ENCODE measurements at places on chromosomes 1 and 21.

DNA sequence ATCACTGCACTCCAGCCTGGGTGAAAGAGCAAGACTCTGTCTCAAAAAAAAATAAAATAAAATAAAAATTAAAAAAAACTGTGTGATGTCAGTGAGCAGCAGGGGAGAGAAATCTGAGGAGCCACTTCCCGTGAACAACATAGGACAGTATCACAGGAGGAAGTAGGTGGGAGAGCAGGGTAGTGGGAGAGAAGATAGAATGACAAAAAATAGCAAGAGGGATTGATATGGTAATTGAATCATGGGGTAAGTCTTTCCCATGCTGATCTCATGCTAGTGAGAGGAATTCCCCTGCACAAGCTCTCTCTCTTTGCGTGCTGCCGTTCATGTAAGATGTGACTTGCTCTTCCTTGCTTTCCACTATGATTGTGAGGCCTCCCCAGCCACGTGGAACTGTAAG lies 81.6 kb upstream of the PBX1 start:
- no peak for DNase-seq

- DNase-seq, result no peak
These were observed 21.5 kb downstream of the CDC73 start for GRCh38 chr1:193143285-193143684.

DNA sequence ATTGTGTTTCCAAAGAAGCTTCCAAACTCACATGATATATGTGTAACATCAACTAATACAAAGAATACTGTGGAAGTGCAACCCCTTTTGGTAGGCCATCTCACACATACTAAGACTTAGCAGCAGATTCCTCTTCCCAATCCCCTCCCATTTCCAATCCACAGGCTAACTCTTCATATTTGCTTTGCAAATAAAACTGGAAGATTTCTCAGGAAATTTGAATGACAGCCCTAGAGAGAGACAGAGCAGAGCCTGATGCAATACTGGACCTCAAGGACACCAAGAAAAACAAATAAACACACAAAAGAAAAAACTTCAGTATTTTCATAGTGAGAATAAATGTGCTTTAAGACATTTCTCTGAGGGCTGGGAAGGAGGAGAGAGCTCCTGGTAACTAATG lies 190.2 kb upstream of the BRINP3 start:
- DNase-seq, result no peak

- no peak for DNase-seq
These were observed 5.6 kb downstream of the HYI start for GRCh38 chr1:43447891-43448708.

DNA sequence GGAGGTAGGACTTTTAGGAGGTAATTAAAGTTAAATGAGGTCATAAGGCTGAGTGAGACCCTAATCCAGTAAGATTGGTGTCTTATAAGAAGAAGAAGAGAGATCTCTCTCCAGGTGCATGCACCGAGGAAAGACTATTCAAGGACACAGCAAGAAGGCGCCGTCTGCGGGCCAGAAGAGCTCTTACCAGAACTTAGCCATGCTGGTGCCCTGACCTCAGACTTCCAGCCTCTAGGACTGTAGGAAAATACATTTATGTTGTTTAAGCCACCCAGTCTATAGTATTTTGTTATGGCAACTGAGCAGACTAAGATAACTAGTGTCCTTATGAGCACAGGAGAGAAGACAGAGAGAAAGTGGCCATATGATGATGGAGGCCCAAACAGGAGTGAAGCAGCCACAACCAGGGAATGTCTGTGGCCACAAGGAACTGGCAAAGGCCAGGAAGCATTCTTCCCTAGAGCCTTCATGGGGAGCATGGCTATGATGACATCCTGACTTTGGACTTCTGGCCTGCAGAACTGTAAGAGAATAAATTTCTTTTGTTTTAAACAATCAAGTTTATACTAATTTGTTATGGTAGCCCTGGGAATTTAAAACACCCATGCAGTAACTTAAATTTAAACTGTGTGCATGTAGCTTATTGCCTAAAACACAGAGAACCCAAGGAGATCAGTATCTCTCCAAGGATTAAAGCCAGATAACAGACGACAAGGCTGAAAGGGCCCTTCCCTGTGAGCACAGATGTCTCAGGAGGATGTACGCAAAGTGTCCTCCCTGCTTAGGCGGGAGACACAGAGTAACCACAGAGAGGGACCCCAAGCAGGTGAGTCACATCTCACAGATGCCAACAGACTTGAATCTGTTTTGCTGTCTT lies 9.9 kb upstream of the CD58 start:
- no peak for DNase-seq

- DNase-seq, result no peak
These were observed 94.7 kb downstream of the LACTBL1 start for GRCh38 chr1:22877980-22878379.

DNA sequence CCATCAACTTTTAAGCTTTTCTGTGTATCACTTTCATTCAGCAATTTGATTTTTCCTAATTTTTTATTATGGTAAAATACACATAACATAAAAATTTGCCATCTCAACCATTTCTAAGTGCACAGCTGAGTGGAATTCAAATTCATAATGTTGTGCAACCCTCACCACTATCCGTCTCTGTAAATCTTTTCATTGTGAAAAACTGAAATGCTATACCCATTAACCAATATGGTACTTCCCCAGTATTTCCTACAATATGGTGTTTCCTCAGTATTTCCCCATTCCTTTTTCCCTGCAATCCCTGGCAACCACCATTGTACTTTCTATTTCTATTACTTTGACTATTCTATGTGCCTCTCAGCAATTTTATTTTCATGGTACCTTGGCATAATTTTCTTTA lies 6.8 kb downstream of the STPG1 start:
- no peak for DNase-seq

GRCh38 chr21:18951271-18952038 lies 547.9 kb upstream of the TMPRSS15 start:
- DNase-seq, result peak; percentile 16

GRCh38 chr21:34576041-34576511 lies 38.8 kb downstream of the RCAN1 start:
- no peak for DNase-seq

DNA sequence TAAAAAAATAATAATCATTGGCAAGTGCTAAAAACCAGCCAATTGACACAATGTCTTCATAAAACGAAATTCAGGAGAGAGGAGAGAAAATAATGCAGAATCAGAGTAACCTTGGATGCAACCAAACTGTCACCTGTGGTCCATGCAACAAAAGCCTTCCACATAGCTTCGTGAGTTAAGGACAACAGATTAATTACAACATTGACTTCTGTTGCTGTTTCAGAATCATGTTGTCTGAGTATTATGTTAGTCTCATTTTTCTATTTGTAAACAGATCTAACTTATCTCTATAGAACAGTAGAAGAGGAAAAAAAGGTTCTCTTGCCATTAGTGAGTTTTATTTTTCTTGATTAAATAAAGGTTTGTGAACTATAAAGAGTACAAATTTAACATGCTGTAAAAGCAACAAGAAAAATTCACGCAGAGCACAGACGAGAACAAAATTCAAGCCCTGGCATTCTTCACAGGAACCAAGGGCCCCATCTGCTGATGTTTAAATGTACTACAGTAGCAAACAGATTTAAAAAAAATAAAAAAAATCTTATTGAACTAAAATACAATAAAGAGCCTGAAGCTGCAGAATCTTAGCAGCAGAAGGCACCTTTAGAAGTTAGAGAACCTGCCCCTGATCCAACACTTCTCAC lies 381.1 kb upstream of the PKN2 start:
- peak; percentile 46 for DNase-seq

DNA sequence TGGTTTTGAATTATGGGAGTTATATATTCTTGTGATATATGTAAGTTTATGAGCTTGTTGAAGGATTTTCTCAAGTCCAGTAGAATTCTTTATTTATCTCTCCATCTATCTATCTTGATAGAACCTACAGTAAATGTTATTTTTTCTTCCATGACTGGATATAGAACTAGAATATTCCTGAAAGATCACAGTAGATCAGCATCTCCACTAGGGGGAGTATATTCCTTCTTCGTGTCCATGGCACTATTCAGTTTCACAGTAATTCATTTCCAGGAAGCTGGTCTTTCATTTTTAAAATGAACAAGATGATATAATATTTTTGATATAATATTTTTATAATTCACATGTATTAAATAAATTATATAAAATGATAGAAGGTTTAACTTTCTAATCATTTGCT lies 18.8 kb downstream of the TMPRSS15 start:
- peak; percentile 28 for DNase-seq

- no peak for DNase-seq
These were observed 9.1 kb upstream of the MATN1 start for GRCh38 chr1:30732277-30732996.

- DNase-seq, result no peak
These were observed 73.4 kb downstream of the HUNK start for GRCh38 chr21:31946231-31946630.

GRCh38 chr1:115429241-115429640 lies 91.2 kb upstream of the NGF start:
- no peak for DNase-seq

GRCh38 chr21:42091899-42092508 lies 20.9 kb downstream of the UMODL1 start:
- no peak for DNase-seq

GRCh38 chr1:147625362-147625995 lies 44.8 kb downstream of the ACP6 start:
- DNase-seq, result no peak

DNA sequence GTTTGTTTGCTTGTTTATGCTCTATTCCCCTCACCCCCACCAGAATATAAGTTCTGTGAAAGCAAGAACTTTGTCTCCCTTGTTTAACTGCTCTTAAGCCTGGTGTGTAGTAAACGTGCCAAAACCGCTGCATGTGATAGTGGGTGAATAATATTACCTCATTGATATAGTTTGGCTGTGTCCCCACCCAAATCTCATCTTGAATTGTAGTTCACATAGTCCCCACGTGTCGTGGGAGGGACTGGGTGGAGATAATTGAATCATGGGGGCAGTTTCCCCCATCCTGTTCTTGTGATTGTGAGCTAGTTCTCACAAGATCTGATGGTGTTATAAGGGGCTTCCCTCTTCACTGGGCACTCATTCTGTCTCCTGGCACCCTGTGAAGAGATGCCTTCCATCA lies 7.6 kb downstream of the LRRC8B start:
- DNase-seq, result no peak

GRCh38 chr1:9145021-9145668 lies 16.2 kb upstream of the GPR157 start:
- no peak for DNase-seq

DNA sequence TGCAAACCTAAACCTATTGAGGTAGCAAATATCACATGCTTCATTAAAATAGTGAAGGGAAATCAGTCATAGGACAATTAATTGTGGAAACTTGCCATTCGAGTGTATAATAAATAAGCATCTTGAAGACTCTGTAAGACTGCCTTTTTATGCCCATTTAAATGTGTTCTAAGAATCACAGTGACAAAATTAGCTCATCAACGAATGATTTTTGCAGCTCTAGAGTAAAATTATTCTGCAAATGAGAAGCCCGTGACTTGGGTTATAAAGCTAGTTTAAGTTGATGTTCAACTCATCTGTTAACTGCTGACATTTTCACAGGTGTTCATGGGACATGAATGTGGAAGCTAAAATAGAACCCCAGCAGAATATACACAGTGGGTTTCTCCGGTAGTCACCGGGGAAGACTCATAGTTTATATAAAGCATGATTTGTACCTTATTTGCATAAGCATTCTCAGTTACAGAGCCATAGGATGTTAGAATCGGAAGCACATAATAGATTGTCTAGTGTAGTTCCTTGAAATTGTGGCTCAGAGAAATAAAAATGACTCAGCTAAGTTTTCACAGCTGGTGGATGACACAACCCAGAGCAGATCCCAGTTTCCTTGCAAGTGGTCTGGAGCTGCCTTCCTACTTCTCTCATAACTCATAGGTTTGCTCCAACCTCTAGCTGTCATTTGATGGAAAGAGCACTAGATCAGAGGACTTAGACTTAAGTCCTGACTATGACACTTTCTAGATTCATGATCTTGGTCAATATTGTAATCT lies 107.3 kb downstream of the UCHL5 start:
- no peak for DNase-seq

GRCh38 chr21:44710756-44711326 lies 531 bp downstream of the TSPEAR start:
- DNase-seq, result no peak

DNA sequence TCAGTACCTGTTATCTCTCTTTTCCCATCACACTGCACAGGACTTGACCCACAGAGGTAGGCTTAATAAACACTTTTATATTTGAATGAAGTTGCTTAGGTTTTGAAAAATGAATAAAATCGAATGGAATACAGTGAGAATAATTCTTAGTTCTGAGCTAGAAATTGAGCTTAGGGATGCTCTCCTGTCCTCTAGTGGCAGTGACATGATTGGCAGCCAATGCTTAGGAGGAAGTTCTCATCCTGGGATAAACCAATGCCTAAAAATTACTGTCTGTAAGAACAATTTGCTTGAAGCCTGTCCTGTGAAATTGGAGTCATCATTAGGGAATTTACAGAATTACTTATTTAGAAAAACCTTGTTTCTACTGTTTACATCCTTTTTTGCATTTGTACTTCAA lies 21.3 kb upstream of the CYP4X1 start:
- DNase-seq, result no peak

DNA sequence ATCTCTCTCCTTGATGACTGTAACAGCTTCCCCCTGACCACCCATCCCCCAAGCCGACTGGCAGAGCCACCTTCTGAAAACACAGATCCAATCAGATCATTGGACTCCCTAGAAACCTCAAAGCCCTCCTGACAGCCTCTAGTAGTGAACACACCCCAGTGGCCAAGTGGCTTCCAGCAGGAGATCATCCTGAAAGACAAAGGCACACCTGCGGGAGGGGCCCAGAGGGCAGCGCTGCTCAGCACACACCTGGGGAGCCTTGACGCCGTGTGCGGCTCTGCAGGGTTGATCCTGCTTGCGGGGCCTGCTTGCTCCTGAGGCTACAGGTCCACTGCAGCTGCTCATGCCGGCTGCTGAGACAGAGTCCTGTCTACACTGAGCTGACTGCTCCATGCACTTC lies 41.5 kb downstream of the SLC66A1 start:
- DNase-seq, result no peak

DNA sequence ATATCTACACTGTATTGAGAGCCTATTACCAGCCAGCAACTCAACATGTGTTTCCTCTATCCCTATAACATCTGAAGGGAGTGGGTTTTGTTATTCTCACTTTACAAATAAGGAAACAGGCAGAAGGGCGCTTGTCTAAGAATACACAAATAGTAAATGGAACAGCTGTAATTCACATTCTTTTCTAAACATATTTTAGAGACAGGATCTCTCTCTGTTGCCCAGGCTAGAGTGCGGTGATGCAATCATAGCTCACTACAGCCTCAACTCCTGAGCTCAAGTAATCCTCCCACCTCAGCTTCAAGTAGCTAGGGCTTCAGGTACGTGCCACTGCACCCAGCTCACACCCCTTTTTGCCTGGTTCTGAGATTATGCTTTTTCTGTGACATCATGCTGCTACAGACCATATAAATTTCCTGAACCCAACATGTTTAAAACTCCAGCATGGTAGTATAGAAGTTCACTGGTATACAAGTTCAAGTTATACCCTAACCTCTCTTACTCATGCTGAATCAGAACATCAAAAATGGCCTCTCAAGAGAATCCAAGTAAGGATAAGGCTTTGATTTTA lies 8.6 kb upstream of the TACSTD2 start:
- DNase-seq, result no peak

GRCh38 chr1:24558902-24559791 lies 3.3 kb downstream of the NCMAP start:
- no peak for DNase-seq

- DNase-seq, result no peak
These were observed 4.4 kb upstream of the C2CD2 start for GRCh38 chr21:41957991-41958766.
